BE2C (cell line): ENCODE measurements at places on chromosomes 4 and X.
A peak's percentile ranks its signal among the peaks of the same experiment; 100 is the strongest.

- DNase-seq, result no peak
These were observed 9.0 kb upstream of the CHIC2 start for GRCh38 chr4:54073271-54073880.

GRCh38 chr4:7486101-7486500 is 51.4 kb upstream of the PSAPL1 start:
- no peak for DNase-seq

GRCh38 chrX:139881130-139881529 is 51.7 kb downstream of the ATP11C start:
- DNase-seq, result peak; percentile 4

GRCh38 chr4:141458501-141458900 is 177.9 kb upstream of the IL15 start:
- peak; percentile 47 for DNase-seq

- no peak for DNase-seq
These were observed 98.5 kb upstream of the ETNPPL start for GRCh38 chr4:108861334-108861733.

DNA sequence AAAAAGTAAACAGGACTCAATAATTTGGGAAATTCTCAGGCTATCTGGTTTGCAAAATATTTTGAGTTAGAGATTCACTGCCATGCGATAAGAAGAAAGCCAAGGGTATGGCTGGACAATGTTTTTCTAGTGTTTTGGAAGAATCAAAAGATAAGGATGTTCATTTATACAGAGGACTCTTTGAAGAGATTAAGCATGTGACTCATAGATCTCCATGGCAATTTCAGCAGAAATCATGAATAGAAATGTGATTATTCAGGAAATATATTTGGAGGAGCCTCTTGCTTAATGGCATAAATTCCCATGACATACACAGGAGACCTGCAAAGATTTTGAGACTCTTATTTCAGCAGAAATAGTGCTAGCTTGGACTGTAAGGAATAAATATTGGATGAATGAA is 16.7 kb upstream of the FRAS1 start:
- DNase-seq, result no peak

DNA sequence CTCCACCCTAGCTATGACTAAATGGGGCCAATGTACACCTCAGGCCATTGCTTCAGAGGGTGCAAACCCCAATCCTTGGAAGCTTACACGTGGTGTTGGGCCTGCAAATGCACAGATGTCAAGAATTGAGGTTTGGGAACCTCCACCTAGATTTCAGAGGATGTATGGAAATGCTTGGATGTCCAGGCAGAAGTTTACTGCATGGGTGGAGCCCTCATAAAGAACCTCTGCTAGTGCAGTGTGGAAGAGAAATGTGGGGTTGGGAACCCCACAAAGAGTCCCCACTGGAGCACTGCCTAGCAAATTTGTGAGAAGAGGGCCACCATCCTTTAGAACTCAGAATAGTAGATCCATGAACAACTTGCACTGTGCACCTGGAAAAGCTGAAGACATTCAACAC is 284.1 kb downstream of the ANTXR2 start:
- no peak for DNase-seq

DNA sequence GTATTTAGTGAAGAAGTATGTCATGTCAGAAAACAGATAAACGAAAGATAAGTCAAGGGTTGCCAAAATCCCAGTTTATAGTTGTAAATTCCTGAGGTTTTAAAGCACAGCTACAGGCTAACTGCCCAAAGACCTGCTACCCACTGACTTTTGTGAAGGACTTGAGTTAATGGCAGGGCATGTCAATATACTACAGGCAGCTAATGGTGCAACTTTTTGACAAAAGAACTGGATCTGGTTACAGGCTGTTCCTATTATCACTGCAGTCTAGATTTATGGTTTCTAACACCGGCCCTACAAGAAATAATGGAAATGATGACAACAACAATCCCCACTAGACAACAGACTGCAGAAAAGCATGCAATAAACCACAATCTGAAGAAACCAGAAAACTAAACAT is 6.4 kb downstream of the SCML2 start:
- DNase-seq, result no peak

DNA sequence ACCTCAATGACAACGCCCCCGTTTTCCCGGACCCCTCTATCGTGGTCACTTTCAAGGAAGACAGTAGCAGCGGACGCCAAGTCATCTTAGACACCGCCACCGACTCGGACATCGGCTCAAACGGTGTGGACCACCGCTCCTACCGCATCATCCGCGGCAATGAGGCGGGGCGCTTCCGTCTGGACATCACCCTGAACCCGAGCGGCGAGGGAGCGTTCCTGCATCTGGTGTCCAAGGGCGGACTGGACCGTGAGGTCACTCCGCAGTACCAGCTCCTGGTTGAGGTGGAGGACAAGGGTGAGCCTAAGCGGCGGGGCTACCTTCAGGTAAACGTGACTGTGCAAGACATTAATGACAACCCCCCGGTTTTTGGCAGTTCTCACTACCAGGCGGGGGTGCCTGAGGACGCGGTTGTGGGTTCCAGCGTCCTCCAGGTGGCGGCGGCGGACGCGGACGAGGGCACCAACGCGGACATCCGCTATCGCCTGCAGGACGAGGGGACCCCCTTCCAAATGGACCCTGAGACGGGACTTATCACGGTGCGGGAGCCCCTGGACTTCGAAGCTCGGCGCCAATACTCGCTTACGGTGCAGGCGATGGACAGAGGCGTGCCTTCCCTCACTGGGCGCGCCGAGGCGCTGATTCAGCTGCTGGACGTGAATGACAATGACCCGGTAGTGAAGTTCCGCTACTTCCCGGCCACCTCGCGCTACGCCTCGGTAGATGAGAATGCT is 2.2 kb downstream of the FAT4 start:
- peak; percentile 55 for DNase-seq

- DNase-seq, result peak; percentile 28
These were observed 553 bp upstream of the MED28 start for GRCh38 chr4:17613761-17614415.

GRCh38 chr4:21380861-21381260 is 567.7 kb downstream of the KCNIP4 start:
- DNase-seq, result no peak

- no peak for DNase-seq
These were observed 73.5 kb downstream of the HS3ST1 start for GRCh38 chr4:11355226-11355625.

DNA sequence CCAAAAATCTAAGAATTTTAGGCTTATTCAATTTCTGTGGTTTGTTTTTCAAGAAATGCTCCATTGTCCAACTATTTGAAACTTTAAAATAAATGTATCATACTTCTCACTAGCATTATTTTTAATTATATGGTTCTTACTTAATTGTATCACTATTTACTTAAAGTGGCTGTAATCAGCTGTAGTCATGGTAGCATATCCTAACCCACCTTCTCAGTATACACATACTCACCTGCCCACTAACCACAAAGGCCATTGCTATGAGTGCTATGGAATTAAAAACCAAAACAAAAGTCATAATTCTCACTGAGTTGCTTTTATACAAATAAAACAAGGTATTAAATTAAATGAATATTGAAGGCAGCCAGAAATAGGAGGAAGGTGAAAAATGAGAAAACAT is 5.0 kb downstream of the FBXO8 start:
- no peak for DNase-seq

GRCh38 chrX:31461266-31461665 is 389.4 kb upstream of the FTHL17 start:
- DNase-seq, result no peak

DNA sequence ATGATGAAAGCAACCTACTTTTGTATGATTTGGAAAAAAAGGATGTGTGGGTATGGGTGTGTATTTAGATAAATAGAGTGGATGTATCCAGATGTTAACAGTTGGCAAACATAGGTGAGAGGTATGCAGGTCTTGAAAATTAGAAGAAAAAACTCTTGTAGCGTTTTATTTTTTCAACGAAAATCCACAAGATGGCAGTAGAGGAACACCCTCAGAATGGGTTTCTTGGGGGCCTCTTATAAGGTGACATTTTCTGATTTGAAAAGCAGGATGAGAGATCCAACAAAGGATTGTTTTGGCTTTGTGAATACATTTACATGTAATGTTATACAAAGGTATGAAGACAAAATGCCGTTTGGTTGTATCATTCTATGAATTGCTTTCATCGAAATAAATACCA is 68.3 kb downstream of the FMR1NB start:
- no peak for DNase-seq

- DNase-seq, result no peak
These were observed 93.3 kb downstream of the UGT8 start for GRCh38 chr4:114691865-114692264.

DNA sequence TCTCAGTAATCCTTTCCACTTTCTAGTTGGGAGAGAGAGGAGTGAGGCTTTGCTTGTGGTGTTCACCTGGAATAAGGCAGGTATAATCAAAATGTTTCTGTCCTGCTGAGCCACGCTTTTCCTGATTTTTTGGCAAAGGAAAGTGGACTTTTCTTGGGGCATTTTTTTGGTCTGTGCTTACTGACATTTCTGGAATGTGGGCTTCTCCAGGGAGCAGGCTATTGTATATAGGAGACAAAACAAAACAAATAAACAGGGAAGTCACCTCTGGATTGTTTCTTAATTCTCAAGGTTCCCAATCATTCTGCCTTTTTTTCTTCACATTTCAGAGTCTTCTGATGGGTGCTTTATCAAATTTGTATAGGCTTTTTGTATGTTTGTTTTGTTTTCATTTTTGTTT is 25.7 kb upstream of the RP2 start:
- DNase-seq, result no peak

DNA sequence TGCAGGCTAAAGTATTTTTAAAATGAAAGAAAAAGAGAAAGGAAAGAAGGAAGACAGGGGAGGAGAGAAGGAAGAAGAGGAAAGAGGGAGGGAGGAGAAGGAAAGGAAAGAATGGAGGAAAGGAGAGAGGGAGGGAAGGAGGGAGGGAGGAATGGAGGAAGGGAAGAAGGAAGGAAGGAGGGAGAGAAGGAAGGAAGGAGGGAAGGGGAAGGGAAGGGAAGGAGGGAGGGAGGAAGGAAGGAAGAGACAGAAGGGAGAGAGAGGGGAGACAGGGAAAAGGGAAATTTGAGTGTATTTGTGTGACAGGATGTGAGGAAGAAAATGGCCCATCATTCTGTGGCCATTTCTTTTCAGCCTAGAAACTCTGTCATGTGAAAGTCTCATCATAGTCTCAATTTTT is 14.9 kb upstream of the PLAC1 start:
- no peak for DNase-seq

- DNase-seq, result no peak
These were observed 3.0 kb downstream of the ZNF275 start for GRCh38 chrX:153336988-153337387.

- no peak for DNase-seq
These were observed 50.4 kb upstream of the PTPN13 start for GRCh38 chr4:86543560-86544309.

DNA sequence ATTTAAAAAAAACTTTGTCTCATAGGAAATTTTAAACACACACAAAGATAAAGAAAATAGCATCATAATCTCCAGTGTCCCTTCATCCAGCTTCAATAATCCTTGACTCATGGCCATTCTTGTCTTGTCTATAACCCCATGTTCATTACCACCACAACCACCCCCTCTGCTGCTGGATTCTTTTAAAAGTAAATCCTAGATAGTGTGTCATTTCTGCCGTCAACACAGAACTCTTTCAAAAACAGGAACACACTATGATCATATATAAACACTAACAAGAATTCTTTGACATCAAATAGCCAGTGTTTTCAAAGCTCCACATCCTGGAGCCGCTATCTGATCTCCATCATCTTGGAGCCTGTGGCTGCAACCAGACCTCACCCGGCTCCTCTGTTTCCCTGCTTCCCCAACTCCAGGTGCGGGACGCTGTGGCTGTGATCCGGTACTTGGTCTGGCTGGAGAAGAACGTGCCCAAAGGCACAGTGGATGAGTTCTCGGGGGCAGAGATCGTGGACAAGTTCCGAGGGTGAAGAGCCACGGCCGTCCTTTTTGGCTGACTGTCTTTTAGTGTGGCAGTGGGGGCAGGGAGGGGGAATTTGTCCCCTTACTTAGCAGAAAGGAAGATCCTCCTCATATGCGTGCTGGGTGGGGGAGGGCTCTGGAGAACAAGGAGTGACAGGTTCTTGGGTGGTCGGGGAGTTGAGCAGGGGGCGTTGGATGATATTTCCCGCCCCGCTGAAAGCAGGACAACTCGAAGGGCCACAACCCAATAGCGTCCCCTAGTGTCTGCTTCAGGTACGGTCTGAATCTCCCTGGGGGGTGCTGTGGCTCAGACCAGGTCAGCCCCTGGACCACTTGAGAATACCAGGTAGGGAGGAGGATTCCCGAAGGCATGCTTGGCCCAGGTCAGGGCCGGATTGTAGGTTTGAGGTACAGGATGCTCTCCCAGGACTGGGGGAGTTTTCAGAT is 15.6 kb downstream of the XPNPEP2 start:
- DNase-seq, result no peak

GRCh38 chrX:107654872-107655761 is 26.8 kb downstream of the PRPS1 start:
- DNase-seq, result peak; percentile 82

DNA sequence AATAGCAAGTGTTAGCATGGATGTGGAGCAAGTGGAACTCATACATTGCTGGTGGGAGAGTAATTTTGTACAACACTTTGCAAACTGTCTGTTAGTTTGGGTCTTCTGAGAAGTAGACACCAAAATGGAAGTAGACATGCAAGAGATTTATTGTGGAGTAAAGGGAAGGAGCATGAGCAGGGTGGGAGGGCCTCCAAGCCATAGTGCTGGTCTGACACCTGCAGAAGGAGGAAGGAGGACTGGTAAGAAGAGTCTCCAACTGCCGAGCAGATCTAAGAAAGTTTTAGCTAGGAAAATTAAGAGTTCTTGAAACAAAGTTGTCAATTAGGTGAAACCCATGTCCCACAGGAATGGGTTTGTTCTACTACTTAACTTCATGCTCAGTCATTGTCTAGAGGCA is 64.0 kb upstream of the DDIT4L start:
- no peak for DNase-seq

DNA sequence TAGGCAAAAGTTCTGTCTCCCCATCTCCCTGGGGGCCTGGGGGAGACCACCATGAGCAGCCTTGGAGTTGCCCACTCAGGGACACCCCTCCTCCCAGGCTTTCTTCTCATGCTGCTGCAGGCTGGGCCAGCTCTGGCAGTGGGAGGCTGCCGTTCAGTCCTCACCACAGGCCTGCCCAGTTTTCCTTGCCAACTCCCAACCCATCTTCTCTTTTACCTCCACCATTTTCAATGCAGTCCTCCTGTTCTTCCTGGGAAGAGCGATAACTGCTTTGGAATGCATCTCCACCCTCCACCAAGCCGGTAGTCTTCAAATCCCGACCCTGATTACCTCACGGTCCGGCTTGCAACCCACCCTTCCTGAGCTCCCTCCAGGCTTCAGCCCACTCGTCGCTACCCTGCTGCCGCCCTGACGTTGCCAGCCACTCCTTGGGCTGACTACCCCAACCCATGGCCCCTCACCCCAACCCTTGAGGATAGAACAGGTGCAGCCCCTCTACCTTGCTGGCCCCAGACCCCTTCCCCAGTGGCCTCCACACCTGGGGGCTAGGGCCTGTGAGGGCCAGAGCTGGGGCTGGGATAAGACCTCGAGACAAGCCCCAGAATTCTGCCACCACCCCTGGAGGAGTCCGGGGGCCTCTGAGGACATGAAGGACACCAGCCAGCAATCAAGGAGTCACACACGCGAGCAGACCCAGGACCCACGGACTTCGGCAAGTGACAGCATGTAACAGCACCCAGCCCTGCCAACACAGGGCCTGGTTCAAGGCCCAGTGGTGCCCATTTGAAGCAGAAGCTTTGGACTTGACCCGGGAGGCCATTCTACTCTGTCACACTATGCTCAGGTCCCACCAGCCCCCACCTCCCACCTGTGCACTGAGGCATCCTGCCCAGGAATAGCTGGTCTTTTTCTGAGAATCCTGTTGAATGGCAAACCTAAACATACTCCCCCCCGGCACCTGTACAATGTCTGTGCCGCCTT is 9.2 kb downstream of the WDR1 start:
- DNase-seq, result no peak

- DNase-seq, result no peak
These were observed 195.3 kb upstream of the ANXA3 start for GRCh38 chr4:78356251-78356786.
